ENCODE measurements at places on chromosomes 1 and 21.

DNA sequence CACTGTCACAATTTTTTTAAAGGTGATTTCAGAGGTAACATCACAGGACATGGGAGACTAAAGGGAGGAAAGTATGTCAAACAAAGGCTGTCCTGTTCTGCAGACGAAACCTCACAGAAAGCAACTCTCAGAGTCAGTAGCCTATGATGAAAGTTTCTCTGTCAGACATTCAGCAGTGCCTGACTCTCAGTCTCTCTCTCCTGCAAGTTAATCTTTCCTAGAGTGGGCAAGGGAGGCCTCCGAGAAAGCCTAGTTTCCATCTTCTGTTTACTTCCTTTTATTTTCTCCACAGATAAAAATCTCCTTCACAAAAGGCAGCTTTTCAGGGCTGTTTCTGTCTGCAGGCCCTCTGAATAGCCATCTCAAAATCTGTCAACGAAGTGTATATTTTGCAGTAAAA is 24.9 kb upstream of the FMO2 start:
- no peak for DNase-seq

GRCh38 chr21:22925032-22925431 is 1926.8 kb downstream of the NCAM2 start:
- no peak for DNase-seq

DNA sequence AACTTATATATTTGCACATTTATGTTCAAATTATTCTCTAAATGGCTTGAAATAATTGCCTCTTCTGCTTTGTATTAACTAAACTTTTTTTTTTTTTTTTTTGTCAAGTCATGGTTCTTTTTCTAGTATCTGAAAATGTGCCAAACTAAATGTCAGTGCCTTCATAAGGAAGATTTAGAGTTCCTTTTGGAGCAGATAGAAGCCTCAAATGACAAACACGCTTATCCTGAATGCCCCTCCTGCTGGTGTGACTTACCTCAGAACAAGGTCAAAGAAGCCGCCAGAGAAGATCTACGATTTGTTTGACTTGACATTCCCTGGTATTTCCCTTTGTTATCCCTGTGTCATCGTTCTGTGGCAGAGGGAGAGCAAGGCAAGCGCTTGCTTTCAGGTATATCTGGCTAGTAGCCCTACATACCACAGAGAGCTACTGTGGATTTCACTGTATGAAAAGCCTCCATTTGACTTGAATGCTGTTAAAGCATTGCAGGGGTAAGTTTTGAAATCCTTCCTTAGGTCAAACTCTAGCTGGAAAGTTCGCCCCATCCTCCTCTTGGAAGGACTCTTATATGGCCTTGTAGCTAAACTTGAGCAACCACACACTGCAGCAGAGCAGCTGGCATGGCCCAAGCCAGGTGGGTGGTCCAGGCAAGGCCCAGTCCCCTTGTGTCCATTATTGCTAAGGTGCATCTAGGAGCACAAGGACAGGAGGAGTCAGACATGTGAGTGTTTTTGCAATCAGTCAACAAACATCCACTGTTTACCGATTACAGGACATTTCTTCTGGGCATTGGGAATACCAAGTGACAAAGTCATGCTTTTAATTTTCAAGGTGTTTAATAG is 285.4 kb upstream of the USP25 start:
- no peak for DNase-seq

- DNase-seq: no peak
Measured at GRCh38 chr1:161261261-161262235, 3.0 kb downstream of the PCP4L1 start.

DNA sequence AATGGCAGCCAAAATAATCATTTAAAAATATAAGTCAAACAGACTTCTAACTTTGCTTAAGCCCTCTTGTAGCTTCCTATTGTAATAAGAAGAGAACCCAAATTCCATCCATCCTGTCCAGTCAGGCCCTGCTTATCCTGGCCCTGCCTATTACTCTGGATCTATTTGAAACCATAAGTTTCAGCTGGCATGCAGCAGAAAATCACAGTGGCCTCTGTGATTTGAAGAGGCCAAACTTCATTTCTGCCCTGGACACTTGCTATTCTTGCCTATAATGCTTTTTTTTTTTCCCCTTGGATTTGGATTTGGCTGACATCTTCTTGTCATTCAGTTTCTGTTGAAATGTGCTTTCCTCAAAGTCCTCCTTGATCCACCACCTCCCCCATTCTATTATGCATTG is 642.8 kb downstream of the USP25 start:
- no peak for DNase-seq

DNA sequence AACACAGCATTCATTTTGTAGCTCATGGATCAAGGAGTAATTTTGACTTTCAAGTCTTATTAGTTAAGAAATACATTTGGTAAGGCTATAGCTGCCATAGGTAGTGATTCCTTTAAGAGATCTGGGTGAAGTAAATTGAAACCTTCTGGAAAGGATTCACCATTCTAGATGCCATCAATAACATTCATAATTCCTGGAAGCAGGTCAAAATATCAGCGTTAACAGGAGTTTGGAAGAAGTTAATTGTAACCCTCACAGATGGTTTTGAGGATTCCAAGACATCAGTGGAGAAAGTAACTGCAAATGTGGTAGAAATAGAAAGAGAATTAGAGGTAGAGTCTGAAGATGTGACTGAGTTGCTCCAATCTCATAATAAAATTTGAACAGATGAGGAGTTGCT is 216.6 kb downstream of the GREM2 start:
- no peak for DNase-seq

- no peak for DNase-seq
Measured at GRCh38 chr1:206025283-206025820, 1.7 kb upstream of the CTSE start.

- no peak for DNase-seq
Measured at GRCh38 chr1:228405979-228406228, 731 bp downstream of the TRIM11 start.

GRCh38 chr1:117368116-117369108 is 1.2 kb downstream of the MAN1A2 start:
- no peak for DNase-seq

GRCh38 chr1:157753611-157754010 is 23.3 kb downstream of the FCRL2 start:
- no peak for DNase-seq

- DNase-seq: no peak
Measured at GRCh38 chr1:186188736-186189135, 186.3 kb downstream of the TPR start.

- no peak for DNase-seq
Measured at GRCh38 chr1:185144233-185144632, 12.5 kb downstream of the TRMT1L start.

GRCh38 chr1:7587108-7587772 is 183.9 kb upstream of the VAMP3 start:
- DNase-seq: no peak

GRCh38 chr1:116763787-116764465 is 9.7 kb downstream of the CD2 start:
- DNase-seq: peak; percentile 52

DNA sequence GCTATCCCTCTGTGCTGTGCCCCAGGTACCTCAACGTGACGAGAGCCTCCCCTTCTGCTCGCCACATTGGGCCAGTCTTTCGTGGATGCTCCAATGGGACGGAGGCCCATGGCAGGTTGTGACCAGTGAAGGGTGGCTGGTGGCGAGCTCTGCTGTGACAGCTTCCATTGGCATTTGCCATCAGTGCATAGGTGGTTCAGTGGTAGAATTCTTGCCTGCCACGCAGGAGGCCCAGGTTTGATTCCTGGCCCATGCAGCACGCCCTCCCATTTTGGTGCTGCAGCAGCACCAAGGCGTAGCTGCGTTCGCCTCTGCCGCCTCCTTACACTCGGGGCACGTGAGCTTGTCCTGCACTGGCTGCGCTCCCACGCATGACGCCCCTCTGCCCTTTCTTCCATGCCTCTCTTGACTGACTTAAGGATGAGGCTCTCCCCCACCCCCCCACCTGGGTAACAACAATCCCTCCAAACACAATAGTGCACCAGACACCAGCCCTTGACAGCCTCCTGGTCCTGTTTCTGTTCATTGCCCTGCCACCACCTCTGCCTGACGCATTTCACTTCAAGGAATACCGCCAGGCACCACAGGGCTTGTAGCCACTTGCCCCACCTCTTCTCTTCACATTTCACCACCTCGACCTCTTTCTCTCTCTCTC is 24.7 kb upstream of the FCGR2A start:
- DNase-seq: no peak

DNA sequence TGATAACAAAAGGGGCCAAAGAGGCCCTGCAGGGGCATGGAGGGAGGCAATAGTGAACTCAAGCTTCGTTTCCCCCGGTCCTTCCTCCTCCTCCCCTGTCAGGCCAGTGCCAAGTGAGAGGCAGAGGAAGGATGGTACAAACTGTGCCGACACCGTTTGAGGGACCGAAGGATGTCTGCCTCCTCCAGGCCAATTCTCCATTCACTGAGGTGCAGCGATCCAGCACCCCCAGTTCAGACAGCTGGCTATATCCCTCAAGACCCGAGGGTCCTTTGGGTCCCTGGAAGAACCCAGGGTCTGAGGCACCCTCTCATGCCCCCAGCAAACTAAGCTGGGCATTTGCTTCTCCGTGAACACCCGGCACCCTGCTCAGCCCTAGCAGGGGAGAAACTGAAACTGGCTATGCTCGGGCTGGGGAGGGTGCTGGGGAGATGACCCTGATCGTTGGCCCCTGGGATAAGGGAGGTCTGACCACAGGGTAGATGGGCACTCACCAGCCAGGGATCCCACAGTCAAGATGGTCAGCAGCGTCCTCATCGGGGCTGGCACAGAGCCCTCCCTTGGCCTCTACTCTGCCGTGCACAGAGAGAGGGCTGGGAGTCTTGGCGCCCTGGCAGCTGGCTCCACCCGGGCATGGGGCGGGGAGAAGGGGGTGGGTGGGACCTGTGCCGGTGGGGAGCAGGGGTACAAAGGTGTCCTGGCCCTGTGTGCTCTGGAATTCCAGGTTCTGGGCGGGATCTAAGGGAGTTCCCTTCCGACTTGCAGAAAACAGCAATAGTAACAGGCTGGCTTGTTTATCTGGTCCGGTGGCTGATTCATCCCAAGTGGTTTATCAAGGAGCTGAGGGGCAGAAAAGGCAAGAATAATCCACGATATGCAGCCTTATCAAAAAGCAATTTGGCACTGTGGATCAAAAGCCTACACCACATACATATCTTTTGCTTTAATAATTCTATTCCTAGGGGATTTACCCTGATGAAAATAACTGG is at the start of gene IL22RA1:
IL22RA1 (minus strand) TSS at position 595 of the 989 bp plus-strand sequence; CDS start at position 537, 58 bp downstream.
- no peak for DNase-seq

DNA sequence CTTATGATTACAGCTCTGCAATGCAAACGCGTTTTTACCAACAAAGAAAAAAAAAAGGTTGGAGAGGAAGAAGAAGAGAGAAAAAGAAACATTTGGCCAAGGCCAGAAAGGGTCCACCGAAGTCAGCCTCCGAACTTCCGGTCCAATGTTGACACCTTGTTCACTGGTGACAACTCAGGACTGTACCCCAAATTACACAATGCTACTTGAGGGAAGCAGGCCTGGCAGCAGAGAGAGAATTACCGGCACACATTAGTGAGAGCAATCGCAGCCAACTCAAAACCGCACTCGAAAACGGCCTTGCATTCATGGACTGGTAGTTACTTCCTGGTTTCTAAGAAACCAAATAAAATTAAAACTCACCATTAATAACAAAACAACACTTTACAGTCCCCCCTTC is 652.5 kb downstream of the KIF26B start:
- DNase-seq: no peak

GRCh38 chr1:164693564-164694359 is 134.8 kb downstream of the PBX1 start:
- no peak for DNase-seq

DNA sequence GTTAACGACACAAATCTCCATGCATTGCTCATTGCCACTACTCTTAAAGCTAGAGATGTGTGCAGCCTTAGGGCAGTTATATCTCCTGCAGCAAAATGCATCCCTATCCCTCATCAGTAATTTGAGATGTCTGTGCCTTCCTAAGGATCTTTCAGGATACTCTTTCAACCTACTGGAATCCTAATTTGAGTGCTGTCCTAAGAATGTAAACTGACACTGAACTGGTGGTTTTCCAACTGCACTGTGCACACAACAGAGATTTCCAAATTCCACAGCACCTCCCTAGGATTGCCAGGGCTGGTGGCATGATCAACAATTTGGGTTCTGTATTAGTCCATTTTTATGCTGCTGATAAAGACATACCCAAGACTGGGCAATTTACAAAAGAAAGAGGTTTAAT is 193.9 kb downstream of the LTN1 start:
- DNase-seq: no peak

GRCh38 chr1:234763367-234763766 is 153.4 kb upstream of the IRF2BP2 start:
- no peak for DNase-seq

DNA sequence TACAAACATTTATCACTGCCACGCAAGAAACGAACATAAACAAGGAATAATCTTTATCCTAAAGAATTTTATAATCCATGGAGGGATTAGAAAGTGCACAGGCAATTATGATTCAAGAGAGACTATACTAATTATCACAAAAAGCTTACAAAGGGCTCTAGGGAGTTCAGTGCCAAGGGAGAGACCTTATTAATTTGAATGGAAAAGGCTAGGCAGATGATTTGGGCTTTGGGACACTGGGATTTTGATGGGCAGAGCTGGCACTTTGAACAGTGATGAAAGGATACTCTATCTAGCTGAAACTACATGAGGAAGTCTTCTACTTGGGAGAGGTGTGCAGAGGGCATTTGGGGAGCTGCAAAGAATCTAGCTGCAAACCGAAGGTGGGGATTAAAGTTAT is 48.9 kb upstream of the IVNS1ABP start:
- DNase-seq: no peak

GRCh38 chr1:206930210-206930798 is 8.6 kb upstream of the FCMR start:
- no peak for DNase-seq

DNA sequence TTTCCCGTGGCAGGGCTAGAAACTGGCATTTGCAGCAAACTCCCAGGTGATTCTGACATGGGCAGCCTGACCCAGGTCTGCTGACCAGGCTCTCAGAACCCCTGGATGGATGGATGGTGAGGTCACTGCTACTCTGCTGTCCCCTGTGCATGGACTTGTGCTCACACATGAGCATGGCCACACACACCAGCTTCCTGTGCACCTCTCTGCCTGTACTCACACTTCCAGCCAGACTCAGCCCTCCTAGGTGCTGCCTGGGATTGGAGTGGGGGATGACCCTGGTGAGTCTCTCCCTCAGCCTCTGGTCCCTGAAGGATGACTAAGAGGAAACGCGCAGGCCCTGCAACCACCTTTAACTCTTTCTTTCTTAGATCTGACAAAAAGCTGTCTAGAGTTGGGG is 361.1 kb downstream of the HHAT start:
- DNase-seq: no peak

DNA sequence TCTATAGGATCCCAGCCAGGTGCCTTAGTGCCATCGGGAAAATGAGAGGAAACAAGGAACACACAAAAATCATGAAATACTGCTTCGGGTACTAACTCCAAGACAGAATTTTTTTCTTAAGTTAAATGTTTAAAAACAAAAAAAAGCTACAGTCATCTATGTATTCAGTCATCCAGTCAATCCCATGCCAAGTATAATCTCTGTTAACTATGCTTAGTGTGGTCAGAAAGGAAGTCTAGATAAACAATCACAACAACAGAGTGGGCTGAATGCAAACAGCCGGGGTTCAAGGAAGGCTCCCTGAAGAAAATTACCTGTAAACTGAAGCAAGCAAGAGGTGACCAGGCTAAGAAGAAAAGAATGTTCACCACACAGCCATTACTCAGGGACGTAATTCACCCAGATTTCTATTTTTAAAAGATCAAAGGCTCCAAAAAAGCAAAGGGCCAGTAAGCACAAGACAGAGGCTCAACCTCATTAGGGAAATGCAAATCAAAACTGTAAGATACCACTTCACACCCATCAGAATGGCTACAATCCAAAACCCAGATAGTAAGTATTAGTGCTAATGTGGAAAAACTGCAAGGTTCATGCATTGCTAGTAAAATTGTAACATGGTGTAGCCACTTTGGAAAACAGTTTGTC is 53.0 kb downstream of the RERE start:
- no peak for DNase-seq

Data from activated CD4-positive, alpha-beta T cell treated with anti-CD3 and anti-CD28 coated beads, Interleukin-2, amount 10 ng/mL, durations not matched to agents 7 days and 5 days (primary cell).